NCI-H748 treated with DMSO at 0.1 percent for 48 hours (cell line): ENCODE measurements at places on chromosomes 13 and 19.

DNA sequence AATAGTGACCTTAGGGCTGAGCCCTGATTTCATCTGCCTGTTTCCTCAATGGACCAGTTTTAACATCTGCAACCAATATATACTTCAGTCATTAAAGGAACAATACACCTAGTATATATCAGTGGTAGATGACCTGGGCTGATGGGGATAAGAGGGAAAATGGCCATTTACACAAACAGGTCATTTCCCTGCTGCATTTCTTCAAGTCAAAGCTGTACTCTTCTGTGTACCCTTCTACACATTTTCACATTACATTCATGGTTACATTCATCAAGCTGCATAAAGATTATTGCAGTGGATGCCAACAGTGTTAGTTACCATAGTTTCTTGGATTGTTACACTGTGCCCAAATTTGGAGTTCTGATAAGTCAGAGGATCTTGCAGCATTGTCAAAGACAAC is 81.2 kb upstream of the RAP2A start:
- no peak for DNase-seq

- no peak for DNase-seq
Measured at GRCh38 chr19:49788857-49789256, 22.1 kb downstream of the AP2A1 start.

DNA sequence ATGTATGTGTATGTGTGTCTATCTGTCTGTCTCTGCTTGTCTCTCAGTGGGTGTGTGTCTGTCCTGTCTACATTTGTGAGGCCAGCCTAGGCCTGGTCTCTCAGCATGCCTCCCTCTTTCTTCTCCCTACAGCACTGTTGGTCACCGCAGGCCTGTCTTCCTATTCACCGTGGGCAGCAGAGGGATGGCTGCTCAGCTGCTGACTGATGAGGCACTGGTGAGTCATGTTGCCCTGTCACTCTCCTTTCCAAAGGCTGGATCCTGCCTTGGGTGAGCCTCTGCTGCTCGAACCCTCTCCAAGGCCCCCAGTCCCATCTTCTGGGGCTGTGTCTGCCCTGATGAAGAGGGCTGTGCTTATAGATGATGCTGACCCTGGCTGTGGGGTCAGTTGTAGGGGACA is 6.3 kb downstream of the ZNF71 start:
- no peak for DNase-seq

DNA sequence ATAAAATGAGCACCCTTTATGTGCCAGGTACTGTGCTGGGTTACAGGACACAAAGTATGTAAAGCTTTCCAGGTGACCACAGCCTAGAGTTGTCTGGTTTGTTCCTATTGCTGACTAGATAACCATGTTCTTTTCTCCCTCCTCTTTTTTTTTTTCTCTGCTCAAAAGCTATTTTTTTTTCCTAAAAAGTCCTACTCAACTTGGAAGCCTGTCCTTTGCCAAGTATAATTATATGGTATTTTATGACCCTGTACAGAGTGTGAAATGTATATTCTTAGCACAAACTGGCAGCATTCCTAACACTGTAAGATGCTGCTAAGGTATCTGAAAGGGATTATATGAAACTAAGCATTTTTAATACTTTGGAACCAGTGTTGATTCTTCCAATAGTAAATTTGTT is 171.0 kb downstream of the GPC6 start:
- DNase-seq, result no peak

DNA sequence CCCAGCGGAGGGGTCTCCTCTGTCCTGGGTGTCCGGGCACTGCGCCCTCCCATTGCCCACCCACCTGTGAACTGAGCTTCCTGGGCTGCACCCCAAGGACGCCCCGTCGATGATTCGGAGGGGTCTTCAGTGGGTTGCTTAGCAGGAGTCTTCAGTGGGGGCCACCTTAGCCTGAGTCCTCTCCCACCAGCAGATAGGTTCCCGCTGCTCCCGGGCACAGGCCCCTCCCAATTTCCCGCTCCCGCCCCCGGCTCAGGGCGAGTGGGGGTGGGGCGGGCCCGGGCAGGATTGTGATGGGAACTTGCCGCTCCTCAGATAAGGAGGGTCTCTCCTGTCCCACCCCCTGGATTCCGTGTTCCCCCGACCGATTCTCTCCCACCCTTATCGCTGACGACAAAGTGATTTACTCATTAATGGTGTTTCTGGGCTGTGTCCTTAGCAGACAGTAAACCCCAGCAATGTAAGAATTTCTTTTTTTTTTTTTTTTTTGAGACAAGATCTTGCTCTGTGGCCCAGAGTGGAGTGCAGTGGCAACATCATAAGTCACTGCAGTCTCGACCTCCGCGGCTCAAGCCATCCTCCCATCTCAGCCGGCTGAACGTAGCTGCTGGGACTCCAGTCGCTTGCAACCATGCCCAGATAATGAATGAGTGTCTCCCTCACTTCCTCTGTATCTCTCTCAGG is 655 bp upstream of the S1PR5 start:
- peak; percentile 30 for DNase-seq

DNA sequence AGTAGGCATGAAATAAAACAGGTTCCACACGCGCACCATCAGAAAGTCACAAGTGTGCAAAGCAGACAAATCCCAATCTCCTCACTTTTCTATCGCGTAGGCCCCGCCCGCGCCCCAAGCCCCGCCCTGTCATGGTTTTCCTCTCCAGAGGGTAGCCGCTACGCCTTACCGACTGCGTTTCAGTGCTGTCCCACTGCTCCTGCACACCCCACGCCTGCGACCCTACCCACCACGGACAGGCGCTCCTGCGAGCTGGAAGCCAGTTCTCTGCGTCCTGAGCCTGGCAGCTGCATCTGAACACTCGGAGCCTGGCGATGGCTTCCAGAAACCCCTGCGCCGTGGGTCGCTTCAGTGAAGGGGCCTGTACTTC is 379 bp upstream of the ZNF470 start:
- peak; percentile 41 for DNase-seq

GRCh38 chr19:41682437-41682836 is 5.6 kb downstream of the CEACAM7 start:
- no peak for DNase-seq

GRCh38 chr13:112711528-112712265 is 21.9 kb downstream of the ATP11A start:
- no peak for DNase-seq

DNA sequence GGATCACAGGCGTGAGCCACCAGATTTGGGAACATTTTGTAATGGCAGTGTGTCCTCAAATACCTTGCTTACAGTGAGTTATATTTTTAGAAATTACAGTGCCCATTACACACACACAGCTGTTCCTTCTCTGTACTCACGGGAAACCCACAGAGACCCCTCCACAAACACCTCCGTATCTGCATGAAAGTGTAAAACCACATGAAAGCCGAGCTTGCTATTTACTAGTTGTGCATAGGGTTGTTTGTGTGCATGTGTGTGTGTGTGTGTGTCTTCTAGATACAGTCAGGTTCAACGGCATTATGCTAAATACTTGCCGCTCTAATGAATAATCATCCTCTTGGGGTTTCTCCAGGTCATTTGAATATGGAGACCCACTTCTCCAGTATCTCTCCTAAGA is 22.3 kb upstream of the LILRA2 start:
- DNase-seq, result no peak

DNA sequence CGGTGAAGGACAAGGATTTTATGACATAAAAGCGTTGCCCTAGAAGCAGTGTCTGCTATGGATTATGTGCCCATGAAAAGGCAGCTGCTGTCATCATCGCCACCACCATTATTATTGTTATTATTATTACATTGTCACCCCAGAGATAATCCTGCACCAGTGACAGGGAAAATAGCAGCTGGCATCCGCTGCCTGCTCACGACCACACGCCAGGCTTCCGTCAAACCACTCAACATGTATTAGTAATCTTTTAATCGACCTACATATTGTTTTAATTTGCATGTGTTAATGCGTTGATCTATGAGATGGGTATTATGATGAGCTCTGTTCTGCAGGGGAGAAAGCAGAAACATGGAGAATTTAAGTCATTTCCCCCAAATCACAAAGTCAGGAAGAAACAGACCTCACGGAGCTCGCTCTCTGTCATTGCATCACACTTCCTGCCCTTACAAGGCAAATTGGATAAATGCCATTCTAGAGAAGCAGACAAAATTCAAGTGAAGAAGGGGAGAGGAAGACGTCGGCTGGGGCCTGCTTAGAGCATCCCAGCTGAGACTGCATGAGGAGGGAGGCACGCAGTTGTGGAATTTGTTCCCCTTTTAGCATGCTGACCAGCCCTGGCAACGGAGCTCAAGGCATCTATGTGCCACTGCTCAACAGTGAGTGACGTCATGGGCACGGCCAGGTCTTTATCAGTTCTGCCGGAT is at the start of gene FFAR3:
Gene FFAR3, plus strand, starts transcription at position 594 of the 707 bp plus-strand sequence. CDS start 431 bp downstream, outside the sequence.
- no peak for DNase-seq

GRCh38 chr13:32024750-32025149 is 6.8 kb upstream of the FRY start:
- no peak for DNase-seq

DNA sequence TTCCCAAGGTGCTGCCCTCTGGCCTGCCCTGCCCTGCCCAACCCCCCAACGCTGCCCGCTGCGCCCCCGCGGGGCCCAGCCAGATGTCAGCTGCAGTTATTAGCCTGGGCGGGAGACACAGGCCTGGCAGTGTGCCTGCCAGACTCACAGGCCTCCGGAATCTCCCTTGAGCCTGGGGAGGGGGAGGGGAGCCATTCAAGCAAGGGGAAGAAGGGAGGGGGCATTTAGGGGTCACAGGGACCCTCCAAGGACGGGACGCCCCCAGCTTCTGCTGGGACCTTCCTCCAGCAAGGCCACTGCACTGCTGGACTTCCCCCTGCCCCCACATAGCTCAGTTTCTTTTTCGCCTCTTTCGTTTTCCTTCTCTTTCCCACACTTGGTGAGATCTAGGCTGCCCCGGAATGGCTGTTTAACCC is 2.6 kb upstream of the JUNB start:
- no peak for DNase-seq

GRCh38 chr13:76886005-76886291 is 257 bp downstream of the KCTD12 start:
- DNase-seq, result no peak

DNA sequence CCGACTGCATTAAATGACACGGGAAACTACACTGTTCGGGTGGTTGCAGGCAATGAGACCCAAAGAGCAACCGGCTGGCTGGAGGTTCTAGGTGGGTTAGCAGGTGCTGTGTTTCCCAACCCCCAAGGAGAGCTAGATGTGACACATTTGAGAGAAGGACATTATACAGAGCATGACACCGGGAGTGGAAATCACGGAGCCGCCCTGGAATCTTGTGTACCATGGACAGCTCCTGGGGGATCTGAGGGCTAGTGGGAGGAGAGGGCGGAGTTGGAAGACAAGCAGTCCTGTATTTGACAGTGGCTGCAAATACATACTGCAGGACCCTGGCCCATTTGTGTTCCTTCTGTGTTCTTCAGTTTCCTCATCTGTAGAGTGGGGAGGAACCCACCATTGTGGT is 2.3 kb downstream of the CEACAM18 start:
- DNase-seq, result no peak

DNA sequence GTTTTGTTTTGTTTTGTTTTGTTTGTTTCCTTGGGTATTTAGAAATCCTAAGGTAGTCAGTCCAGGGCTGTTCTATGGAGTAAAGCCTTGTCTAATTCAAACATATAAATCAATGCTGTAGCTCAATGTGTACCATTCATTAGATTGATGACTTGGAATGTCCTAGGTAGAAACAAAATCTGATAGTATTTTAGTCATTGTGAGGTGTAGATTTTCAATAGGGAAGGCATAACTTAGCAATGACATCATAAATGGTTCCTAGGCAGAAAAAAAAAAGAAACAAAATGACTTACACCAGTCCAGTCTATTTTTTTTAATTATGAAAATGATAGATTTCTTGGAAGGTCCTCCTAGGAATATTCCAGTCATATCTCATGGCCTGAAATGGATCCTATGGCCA is 189.9 kb downstream of the SPRY2 start:
- DNase-seq, result no peak

DNA sequence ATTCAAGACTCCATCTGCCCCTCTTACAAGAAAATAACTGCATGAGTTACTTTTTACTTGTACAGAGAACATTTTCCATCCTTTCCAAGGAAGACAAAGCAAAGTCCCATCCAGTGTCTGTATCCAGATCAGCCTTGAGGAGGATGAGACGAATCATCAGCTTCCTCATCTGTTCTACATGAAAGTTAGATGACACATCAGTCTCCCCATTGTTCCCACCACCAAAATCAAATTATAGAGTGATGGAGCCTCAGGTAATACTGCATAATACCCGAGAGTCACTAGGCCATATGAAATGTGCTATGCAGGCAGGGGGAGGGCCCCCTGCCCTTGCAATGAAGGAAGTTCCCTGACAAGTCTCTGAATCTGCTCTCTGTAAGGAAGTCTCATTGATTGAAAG is 1244.6 kb upstream of the SLC10A2 start:
- no peak for DNase-seq
